H4 (cell line): ENCODE measurements at places on chromosomes 12 and 14. TPM values are rescaled to one million over a fixed set of nuclear protein-coding genes. Genes with fewer than 3 reads are reported as not detected.

Gene CCDC184
- total RNA-seq, result 0.70 and 1.2 TPM in 2 replicates

Gene CRIP1
- total RNA-seq, result not detected in 2 replicates

Gene DUSP6
- 2.7 and 4.0 TPM in 2 replicates for total RNA-seq

- DNase-seq, result peak; percentile 51
Measured at GRCh38 chr14:32611752-32612151, 282.7 kb downstream of the AKAP6 start.

- DNase-seq, result no peak
Measured at GRCh38 chr12:2318286-2318685, 265.5 kb downstream of the CACNA1C start.

GRCh38 chr12:32777691-32778175 lies 22.0 kb upstream of the YARS2 start:
- DNase-seq, result no peak
